ENCODE measurements at places on chromosomes 6 and 20.
A peak's percentile ranks its signal among the peaks of the same experiment; 100 is the strongest.

GRCh38 chr6:56849896-56850295, 105.0 kb upstream of the BEND6 start:
- no peak for DNase-seq

GRCh38 chr6:15621203-15622044, 41.4 kb downstream of the DTNBP1 start:
- DNase-seq: no peak

DNA sequence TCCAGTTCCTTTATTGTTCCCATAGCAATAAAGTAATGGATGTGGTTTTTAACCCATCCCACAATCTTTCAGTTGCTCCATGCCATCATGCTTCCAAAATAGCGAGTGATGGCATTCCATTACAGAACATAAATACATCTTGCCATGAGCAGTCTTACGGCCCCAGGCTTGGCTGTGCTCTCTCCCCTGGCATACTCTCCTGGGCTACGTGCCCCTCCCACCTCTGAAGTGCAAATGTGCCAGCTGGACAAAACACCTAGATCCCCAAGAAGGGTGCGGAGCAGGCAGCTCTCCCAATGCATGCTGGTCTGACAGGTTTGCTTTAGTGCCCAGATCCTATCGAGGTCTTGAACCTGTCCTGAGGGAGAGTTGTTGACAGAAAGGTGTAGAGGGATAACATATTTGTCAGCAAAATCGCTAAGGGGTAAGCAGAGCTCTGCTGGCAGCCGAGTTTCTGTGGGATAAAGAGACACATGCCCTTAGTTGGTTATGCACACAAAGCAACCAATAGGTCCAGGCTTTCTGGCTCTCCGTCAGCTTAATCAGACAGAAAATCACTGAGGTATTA, 43.9 kb upstream of the PAX1 start:
- no peak for DNase-seq

GRCh38 chr6:148934961-148935360, 188.1 kb downstream of the UST start:
- DNase-seq: no peak

- no peak for DNase-seq
Observed at GRCh38 chr6:29916741-29917140, 25.6 kb upstream of the HLA-A start.

DNA sequence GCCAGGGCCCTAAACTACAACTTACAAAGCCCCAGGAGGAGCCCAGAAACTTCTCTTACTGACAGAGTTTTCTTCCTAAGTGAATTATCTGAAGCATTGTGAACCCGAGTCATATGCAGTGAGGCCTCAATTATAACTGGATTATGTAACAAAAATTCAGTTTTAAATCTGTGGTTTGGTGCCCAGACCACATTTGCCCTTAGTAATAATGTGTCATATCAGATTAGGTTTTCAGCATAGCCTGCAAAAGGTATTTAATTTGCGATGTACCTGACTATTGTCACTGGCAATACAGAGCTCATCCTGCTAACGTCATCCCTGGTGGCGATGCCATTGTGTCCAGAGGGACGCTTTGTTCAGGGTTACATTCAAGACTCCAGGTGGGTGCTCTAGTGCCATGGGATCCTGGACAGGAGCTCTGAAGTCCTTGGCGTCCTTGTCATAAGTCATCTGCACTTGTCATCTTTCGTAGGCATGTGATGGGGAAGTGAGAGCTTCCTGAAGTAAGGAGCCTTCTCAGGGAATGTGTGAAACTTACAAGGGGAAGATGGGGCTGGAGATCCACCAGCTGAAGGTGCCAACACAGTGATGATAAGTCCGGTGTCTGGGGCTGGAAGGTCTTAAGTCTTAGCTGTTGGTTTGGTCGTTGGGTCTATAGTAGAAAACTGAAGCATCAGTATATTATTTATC, 65.1 kb downstream of the HIVEP1 start:
- no peak for DNase-seq

DNA sequence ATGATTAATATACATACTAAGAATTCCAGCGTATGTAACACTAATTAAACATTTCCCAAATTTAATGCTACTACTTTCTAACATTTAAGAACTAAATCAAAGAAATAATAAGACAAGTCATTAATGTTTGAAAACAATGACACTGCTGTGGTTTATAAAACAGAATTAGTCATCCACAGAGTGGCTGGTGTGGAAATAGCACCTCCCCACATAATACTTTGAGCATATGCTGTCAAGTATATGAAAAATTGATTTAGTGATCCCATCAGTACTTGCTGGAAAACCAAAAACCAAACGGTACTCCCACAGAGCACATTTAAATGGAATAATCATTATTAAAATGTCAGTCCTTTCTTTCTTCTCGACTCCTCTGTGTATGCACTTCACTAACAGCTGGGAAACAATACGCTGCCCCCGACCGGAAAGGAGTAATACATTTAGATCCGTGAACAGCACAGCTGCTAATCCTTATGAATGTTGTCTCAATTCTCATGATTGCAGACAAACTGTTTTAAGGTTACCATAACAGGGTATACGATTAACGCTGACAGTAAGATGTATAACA, 78.4 kb downstream of the PREP start:
- no peak for DNase-seq

DNA sequence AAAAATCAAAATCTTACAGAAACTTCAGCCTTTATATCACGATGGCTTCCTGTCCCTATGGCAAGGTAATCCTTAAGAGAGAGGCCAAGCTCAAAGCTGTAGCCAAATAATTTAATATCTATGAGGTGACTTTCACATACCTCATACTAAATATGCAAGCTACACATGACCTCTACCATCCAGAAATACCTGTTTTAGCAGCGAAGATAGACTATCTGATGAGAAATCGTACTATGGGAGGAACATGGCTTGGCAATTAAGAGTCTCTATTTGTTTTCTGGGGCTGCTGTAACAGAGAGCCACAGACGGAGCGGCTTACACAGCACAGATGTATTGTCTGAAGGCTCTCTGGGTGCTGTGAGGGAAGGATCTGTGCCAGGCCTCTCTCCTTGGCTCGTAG, 31.0 kb upstream of the SALL4 start:
- no peak for DNase-seq

- DNase-seq: no peak
Observed at GRCh38 chr6:154276810-154277628, 79.6 kb downstream of the IPCEF1 start.

DNA sequence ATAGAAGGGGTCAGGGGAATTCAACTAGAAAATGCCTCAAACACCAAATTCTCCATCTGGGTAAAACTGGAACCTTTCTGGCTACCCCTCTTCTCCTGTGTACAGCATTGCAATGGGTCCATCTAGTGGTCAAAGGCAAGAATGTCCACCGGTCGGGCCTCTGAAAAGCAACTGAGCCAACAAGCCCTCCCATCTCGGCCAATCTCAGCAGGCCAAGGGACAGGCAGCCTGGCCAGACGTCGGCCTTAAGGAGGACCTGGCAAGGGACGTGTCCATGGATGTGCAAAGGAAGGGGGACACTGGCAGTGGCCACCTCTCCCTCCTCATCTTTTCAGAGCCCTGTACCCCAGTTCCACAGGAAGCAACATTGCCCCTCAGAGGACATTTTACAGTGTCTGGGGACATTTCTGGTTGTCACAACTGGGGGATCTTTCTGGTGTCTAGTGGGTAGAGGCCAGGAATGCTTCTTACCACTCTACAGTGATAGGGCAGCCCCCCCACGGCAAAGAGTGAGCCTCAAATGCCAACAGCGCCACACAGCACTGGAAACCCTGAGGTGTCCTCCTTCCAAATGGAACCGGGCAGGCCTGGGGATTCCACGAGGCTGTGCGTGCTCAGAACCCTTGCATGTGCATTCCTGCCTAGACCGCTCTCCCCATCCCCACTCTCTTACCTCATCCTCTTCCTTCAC, 99.8 kb upstream of the FOXA2 start:
- DNase-seq: no peak

DNA sequence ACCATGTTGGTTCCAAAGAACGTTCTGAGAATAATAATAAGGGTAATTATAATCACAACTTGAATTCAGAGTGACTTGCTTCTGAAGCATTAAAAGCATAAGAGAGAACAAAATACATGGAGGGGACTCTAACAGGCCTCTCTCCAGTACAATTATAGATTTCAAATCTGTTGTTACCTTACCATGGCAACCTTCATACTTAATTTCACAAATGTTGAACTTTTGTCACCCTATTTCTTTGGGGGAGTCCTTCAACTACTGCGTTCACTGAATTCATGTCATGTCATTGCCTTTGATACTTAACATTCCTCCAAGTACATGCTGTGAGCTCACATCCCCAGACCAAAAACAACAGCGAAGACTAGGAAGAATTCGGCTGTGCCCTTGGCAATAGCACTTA, 104.0 kb downstream of the MKKS start:
- no peak for DNase-seq

DNA sequence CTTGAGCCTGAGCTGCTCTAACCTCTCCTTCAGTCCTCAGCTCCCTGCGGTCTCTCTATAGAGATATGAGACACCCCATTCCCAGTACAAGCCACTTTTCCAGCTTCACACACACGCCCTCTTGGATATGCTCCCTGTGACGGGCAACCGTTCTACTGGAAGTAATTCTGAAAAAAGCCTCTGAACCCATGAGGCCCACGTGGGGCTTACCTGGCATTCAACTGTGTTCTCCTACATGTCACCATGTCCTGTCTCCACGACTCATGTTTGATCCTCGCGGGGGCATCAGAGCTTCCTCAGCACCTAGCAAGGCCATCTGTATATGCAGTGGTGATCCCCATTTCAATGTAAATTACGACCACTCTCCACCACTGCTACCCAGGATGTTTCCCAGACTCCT, 69.2 kb upstream of the DUSP22 start:
- no peak for DNase-seq

DNA sequence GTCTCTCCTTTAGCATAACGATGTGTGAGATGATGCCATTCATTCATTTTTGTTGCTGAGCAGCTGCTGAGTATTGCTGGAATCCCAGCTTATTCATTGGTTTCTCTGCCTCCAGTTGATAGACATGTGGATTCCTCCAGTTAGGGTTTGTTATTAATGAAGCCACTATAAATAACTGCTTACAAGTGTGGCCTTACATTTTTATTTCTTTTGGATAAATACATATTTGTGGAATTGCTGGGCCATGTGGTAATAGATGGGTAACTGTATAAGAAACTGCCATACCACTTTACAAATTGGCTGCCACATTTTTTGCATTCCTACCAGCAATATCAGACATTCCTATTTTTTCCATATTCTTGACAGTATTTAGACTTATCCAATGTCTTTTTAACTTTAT, 2.6 kb upstream of the HLA-B start:
- no peak for DNase-seq

DNA sequence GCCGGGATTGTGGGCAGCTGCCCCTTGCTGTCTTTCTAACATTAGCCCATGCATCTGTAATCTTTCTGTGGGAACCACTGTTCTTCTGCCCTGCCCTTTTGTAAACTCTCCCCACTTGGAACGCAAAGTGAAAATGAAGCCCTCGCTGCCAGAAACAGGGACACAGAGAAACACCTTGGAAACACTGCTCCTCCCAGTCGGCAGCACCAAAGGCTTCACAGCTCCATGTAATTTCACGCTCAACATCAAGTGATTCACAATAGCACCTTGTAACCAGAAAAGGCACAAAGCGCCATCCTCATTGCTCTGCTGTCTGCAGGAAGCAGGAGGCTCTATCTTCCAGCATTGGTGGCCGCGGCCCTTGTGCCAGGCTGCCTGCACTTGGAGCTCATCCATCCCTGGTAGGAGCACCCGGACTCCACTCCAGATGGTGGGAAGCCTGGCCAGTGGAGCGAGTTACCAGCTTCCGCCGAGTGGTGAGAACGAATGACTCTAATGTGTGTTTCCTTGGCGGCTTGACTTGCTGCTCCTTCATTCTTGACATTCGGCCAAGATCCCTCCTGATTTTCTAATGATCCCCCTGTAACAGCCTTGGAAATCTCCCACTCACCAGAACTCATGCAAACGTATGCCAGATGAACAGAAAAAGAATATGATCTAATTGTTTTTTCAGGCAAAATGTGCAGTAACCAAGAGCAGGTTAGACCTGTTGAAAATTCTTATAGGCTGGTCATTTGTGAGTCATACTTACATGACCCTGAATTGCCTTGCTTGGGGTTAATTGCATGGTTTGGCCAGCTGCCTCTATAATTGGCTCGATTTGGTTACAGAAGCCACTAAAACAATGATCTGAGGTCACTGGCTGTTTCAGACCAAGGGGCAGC, 169.1 kb upstream of the CDYL start:
- DNase-seq: no peak

DNA sequence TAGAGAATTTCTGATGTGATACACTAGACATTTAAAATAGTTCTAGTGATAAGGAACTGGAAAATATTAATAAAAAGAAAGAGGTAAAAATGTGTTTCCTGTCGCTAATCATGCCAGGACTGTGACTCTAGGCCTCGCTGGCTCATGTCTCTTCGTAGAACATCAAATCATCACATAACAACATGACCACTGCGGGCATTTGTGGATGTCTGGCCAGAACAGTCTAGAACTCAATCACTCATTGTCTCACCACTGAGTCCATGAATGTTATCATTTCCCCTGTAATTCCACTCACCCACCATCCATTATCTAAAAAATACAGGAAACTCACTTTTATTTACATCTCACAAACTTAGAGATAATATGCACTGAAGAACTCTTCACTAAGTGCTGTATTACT, 3.4 kb downstream of the HMGN3 start:
- DNase-seq: no peak

- DNase-seq: peak; percentile 46
Observed at GRCh38 chr6:16711546-16712254, 49.6 kb downstream of the ATXN1 start.

DNA sequence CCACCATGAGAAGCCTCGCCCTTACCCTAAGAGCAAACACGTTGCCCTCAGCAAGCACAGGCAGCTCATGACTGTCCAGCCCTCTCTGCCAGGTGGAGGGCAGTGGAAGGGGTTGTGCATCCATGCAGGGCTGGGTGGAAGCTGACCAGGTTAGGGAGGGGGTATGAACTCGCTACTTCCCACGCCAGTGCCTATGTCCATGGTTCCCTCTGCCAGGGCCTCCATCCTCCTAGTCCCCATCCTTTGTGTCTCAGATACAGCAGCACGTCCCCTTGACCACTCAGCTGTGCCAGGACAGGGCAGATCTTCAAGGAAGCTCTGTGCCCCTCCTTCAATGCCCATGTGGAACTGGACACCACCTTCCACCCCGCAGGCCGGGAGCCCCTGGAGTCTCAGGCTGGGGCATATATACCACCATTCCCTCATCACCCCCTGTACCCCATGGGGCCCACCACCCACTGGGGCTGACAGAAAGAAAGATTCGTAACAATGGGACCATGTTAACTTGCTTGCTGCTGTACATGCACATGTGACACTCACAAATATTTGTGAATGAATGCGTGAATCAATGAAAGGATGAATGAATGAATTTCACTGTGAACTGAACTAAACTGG, 90.7 kb downstream of the ANKRD60 start:
- DNase-seq: no peak

- DNase-seq: no peak
Observed at GRCh38 chr6:74467533-74468215, 738.2 kb downstream of the COL12A1 start.

DNA sequence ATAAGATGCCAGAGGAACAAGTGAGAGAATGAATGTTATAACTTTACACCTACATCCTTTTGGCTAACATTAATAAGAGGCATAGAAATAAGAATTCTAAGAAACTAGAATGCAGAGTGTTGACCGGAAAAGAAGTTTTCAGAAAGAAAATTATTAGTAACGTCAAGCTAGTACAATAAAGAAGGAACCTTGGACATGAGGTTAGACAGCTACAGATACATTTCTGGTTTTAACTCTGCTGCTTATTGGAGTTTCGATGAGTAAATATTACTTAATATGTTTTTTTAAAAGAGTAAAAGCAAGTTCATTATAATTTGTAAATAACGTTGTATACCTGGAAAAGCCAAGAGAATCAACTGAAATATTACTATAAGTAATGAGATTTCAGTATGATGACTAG, 22.7 kb downstream of the TAB2 start:
- no peak for DNase-seq

Data from activated T-helper 1 cell treated with Interleukin-2 at 50 U/mL for 16 hours (primary cell).